Ecto neural progenitor cell (in vitro differentiated cells): ENCODE measurements at places on chromosomes 11 and 22.

GRCh38 chr11:65891219-65892136 lies 1.0 kb downstream of the CCDC85B start:
- DNase-seq: peak; percentile 60

- no peak for DNase-seq
These were observed 6.8 kb downstream of the APIP start for GRCh38 chr11:34909415-34909814.

GRCh38 chr11:61327669-61328071 lies 5.2 kb downstream of the DDB1 start:
- DNase-seq: no peak

GRCh38 chr22:25370322-25370721 lies 150.9 kb downstream of the CRYBB2 start:
- DNase-seq: no peak

DNA sequence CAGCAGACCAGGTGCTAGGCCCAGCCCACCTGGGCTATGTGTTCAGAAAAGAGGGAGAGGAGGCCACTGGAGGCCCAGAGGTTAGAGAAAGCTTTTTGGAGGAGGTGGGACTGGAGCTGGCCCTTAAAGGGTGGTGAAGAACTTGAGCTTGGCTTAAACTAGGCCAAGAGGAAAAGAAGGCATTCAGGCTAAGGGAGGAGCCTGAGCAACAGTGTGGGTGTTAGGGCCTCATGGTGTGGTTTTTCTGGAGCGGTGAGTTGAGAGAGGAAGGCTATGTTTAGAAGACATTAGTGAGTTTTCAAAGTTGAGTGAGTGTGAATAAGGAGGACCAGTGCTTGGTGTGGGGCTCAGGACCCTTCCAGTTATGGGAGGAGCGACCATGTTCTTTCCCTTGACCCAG lies 6.2 kb downstream of the TAF6L start:
- DNase-seq: no peak
